ENCODE measurements at places on chromosomes 3 and 15. TPM values are rescaled to one million over a fixed set of nuclear protein-coding genes. Genes with fewer than 3 reads are reported as not detected.

- peak; percentile 84 for DNase-seq
- H3K4me3 ChIP-seq, result peak overlapping the region; percentile 15
- peaks cover 71% of the 10 kb centered on the region for H3K4me1 ChIP-seq
- no peak overlapping the region for H3K27ac ChIP-seq
- no peaks in the 10 kb centered on the region for H3K36me3 ChIP-seq
These were observed 303.1 kb downstream of the RPLP1 start for GRCh38 chr15:69755551-69756310.

GRCh38 chr3:173703771-173704170 lies 306.2 kb downstream of the NLGN1 start:
- DNase-seq, result no peak
- no peaks in the 10 kb centered on the region for H3K27me3 ChIP-seq
- no peaks in the 10 kb centered on the region for H3K4me1 ChIP-seq

DNA sequence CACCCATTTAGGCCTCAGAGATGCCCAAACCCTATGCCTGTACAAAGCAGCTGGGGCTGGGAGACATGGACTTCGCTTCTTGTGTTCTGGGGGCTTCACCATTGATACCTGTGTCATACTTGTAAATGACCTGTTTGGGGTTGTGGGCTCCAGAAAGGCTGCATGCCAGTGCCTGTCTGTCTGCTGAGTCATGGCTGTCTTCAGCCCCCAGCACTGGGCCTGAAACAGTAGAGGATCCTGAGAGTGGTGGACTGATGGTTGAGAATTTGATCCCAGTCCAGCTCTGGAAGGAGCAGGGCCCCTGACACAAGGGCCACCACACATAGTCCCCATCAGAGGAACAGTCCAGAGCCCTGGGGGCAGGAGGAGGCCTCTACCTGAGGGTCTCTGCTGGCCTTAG lies 24.6 kb upstream of the APEH start:
- H3K27ac ChIP-seq, result no peak overlapping the region
- no peaks in the 10 kb centered on the region for H3K27me3 ChIP-seq
- no peak overlapping the region for H3K4me3 ChIP-seq
- DNase-seq, result no peak
- no peaks in the 10 kb centered on the region for H3K36me3 ChIP-seq

GRCh38 chr15:99476413-99477222 lies 89.2 kb upstream of the MEF2A start:
- H3K27ac ChIP-seq, result no peak overlapping the region
- no peaks in the 10 kb centered on the region for H3K27me3 ChIP-seq
- no peaks in the 10 kb centered on the region for H3K36me3 ChIP-seq
- H3K4me1 ChIP-seq, result peaks cover 20% of the 10 kb centered on the region
- peak; percentile 67 for DNase-seq

GRCh38 chr3:169627789-169628188 lies 35.7 kb downstream of the MECOM start:
- no peaks in the 10 kb centered on the region for H3K36me3 ChIP-seq
- H3K27ac ChIP-seq, result no peak overlapping the region
- peaks cover 10% of the 10 kb centered on the region for H3K27me3 ChIP-seq
- H3K4me3 ChIP-seq, result no peak overlapping the region

DNA sequence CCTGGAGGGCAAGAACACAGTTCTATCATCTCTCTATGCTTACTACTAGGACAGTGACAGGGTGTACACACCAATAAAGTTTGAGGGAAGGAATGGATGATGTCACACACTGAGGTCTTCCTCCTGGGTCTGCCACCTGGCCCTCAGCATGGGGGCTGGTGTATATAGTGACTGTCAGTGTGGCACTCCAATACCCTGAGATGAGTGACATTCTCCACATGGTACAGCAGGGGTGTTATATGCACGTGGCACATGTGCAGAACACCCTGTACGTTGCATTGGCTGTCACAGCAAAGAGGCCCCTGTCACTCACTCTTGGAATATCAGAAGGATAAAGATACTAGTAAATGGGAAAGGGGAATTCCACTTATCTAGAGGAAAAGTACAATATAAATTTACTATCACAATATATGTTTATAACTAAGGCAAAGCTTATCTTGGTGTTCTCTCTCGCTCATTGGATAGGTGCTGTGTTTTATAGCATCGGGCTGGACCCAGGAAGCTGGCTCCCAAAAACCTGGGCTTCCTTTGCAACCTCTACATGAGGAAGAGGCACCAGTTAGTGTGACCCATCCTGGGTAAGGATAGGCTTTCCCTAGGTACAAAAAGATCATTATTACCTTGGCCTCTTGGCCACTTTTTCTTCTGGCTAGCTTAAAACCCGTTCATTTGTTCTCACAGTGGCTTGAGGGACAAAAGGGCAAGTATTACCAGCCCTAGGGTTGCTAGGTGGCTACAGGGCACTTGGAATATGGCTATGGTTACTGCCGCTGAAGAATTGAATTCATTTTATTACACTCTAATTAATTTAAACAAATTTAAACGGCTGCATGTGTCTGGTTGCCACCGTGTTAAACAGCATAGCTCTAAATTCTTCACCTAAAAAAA lies 54.8 kb upstream of the HES1 start:
- H3K36me3 ChIP-seq, result no peaks in the 10 kb centered on the region
- peaks cover 4% of the 10 kb centered on the region for H3K4me1 ChIP-seq
- no peaks in the 10 kb centered on the region for H3K27me3 ChIP-seq
- no peak for DNase-seq

GRCh38 chr15:94174399-94174802 lies 57.0 kb upstream of the MCTP2 start:
- H3K4me3 ChIP-seq, result no peak overlapping the region
- H3K4me1 ChIP-seq, result no peaks in the 10 kb centered on the region
- H3K27ac ChIP-seq, result no peak overlapping the region
- DNase-seq, result no peak
- no peaks in the 10 kb centered on the region for H3K27me3 ChIP-seq
- no peaks in the 10 kb centered on the region for H3K36me3 ChIP-seq

- H3K27me3 ChIP-seq, result no peaks in the 10 kb centered on the region
- H3K4me3 ChIP-seq, result no peak overlapping the region
- H3K4me1 ChIP-seq, result no peaks in the 10 kb centered on the region
- no peak overlapping the region for H3K27ac ChIP-seq
- no peaks in the 10 kb centered on the region for H3K36me3 ChIP-seq
These were observed 69.9 kb downstream of the CDC25A start for GRCh38 chr3:48118322-48118721.

CPEB1 gene
- 0.61 TPM for total RNA-seq
